Pancreas (tissue), 10 donors: ENCODE measurements at places on chromosomes 3 and 15. TPM values are rescaled to one million over a fixed set of nuclear protein-coding genes. Genes with fewer than 3 reads are reported as not detected.

The DNAH1 gene
- 3.0 TPM for total RNA-seq

The CACNA2D2 gene
- total RNA-seq, result 1.6 TPM

The PRR20G gene
- total RNA-seq, result not detected

The GDPGP1 gene
- 6.4 TPM for total RNA-seq

The ZNF774 gene
- 4.1 TPM for total RNA-seq

The SKOR1 gene
- total RNA-seq, result 0.47 TPM

The ARPIN gene
- 29.7 TPM for total RNA-seq

The CLRN1 gene
- total RNA-seq, result not detected

The MST1R gene
- 4.9 TPM for total RNA-seq

The SLC24A5 gene
- total RNA-seq, result not detected

The SSUH2 gene
- 0.16 TPM for total RNA-seq

The CCDC33 gene
- total RNA-seq, result not detected

The SEMA3F gene
- 1.4 TPM for total RNA-seq

- DNase-seq, result peak; percentile 57
Observed at GRCh38 chr15:93479715-93480114, 390.7 kb upstream of the RGMA start.

- DNase-seq, result no peak
Observed at GRCh38 chr3:125010393-125010792, 45.4 kb downstream of the HEG1 start.

GRCh38 chr3:181578743-181579142 lies 133.0 kb upstream of the SOX2 start:
- DNase-seq, result no peak

DNA sequence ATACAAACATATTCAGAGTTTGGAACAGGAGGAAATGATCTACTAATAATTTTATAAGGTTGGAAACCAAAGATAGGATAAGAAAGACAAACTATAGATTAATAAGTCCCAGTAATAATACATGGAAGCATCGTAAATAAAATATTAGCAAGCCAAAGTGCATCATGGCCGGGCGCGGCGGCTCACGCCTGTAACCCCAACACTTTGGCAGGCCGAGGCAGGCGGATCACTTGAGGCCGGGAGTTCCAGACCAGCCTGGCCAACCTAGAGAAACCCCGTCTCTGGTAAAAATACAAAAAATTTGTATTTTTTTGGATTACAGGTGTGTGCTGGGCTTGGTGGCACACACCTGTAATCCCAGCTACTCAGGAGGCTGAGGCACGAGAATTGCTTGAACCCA lies 14.9 kb downstream of the MUC4 start:
- no peak for DNase-seq

- DNase-seq, result no peak
Observed at GRCh38 chr3:42613462-42613861, 13.0 kb downstream of the NKTR start.

GRCh38 chr3:54574906-54575617 lies 352.8 kb downstream of the LRTM1 start:
- no peak for DNase-seq

GRCh38 chr15:34292621-34293020 lies 45.0 kb downstream of the SLC12A6 start:
- no peak for DNase-seq

GRCh38 chr3:42749753-42750231 lies 23.3 kb downstream of the CCDC13 start:
- no peak for DNase-seq

GRCh38 chr15:86615816-86616215 lies 536.1 kb downstream of the AGBL1 start:
- no peak for DNase-seq

GRCh38 chr3:79203144-79203519 lies 564.7 kb downstream of the ROBO1 start:
- DNase-seq, result no peak

DNA sequence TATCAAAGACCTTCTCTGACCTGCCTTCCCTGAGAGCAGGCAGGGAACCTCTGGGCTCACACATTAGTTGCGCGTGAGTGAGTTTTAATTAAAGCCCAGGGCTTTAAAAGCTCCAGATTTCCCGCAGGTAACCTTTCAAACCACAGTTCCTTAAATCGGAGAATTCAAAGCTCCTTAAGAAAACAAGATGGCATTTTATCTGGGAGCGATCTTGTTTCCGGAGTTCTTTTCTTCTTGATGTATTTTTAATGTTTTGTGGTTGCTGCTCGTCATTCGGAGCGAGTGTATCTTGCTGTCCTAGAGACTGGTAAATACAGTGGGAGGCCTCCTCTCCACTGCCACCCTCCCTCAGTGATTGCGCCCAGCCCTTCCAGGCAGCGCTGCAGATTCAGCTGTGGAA lies 284.3 kb downstream of the CLSTN2 start:
- DNase-seq, result no peak

GRCh38 chr15:59873644-59874272 lies 130.4 kb upstream of the FOXB1 start:
- no peak for DNase-seq

DNA sequence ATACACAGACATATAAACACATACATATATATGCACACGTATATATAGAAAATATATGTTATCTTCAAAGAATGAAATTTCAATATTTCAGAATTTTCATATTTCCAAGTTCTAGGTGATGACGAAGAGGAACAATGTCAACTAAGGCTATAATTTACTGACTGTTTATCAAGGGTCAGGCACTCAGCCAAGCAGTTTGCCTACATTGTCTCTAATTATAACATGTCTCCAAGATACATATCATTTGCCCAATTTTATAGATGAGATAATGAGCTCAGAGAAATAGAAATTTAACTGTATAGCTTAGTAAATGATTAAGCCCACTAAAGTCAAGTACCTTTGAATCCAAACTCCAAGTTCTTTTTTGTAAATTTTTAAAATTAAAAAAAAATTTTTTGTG lies 99.9 kb upstream of the PLSCR4 start:
- no peak for DNase-seq

DNA sequence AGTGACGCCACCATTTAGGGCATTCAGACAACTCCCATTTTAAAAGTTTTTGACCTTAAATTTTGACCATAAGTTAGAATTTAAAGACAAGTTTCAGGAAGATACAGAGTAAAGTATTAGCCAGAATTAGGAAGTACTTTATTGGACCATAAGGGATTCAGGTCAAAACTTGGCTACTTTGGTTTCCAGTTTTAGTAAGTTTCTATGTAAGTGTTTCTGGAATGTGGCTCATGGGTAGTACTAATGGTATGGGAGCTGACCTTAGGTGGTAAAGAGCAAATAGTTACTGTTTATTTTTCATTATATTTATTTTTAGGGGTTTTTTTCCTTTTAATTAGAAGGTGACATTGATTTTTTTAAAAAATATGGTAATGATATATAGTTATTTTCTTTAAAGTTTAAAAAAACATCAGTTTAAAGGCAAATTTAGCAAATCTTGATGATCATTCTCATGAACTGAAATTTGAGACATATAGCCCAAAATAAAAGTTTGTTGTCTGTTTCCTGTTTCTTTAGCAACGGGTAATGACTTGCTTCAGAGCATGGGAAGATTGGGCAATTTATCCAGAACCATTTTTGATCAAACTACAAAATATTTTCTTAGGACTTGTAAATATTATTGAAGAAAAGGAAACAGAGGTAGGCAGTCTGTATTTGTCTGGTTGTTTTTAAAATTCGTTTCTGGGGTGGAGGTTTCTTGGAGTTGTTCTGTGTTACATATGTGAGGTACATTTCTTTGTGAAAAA lies 34.3 kb downstream of the U2SURP start:
- no peak for DNase-seq

GRCh38 chr3:38267662-38268061 lies 2.0 kb downstream of the SLC22A13 start:
- no peak for DNase-seq

DNA sequence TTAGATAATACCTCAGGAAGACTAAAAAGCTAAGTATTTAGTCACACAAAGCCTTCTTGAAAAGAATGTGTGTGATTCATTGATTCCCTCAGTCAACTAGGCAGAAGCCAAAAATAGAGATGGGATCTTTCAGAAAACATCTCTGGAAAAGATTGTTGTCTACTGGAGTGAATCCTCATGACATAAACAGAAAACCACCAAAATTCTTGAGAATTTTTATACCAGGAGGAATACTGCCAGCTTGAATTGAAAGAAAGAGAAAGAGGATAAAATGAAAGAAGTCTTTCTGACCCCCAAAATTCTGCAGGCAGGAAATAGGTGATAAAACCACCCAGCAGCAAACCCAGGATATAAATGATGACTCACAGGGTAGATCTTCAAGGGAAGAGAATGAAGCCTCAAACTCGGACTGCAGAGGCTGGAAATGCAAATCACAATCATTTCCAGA lies 363.1 kb upstream of the PLSCR5 start:
- DNase-seq, result no peak

DNA sequence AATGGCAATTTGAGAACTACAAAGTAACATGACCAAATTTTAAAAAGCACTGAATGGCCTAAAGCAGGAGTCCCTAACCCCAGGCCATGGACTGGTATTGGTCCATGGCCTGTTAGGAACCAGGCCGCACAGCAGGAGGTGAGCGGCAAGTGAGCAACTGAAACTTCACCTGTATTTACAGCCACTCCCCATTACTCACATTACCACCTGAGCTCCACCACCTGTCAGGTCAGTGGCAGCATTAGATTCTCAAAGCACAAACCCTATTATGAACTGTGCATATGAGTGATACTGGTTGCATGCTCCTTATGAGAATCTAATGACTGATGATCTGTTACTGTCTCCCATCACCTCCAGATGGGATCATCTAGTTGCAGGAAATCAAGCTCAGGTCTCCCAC lies 48.8 kb downstream of the SENP7 start:
- DNase-seq, result no peak

DNA sequence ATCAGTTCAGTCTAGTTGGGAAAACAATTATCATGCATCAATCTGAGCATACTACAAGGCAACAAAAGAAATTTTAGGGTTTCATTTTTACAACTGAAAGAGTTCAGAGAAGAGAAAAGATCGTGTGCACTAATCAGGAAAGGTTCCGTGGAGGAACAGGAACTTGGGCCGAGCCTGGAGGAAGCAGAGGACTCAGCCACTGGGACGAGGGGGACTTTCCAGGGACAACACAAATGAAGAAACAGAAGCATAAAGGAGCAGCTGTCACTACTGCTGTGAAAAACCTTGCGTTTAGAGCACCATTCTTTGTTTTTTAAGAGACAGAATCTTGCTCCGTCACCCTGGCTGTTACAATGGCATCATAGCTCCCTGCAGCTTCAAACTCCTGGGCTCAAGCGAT lies 60.5 kb downstream of the MYO1E start:
- no peak for DNase-seq

DNA sequence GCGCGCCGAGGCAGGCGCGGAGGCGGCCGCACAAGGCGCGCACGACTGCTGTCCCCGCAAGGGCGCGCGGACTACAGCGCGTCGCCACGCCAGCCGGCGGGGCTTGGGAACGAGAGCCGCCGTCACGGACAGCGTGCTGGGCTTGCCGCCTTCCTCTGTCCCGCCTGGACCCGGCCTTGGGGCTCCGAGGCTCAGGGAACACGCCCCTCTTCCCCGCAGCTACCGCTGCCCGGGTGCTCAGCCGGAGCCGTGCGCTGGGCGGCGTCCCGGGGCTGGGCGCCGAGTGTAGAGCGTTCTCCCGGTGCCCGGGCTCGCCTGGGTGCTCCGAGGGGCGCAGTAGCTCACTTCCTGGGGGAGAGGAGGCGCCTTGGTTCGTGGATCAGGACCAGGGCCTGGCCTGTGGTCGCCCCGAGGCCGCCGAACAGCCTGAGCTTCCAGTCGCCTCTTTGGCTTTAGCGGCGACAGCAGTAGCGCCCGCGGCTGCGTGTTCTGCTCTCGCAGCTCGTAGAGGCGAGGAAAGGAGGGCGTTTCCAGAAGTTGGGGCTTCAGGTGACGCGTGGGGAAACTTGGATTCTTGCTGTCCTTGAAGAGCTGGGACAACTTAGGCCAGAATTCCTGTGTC lies 226.7 kb upstream of the C2CD4B start:
- DNase-seq, result peak; percentile 40

DNA sequence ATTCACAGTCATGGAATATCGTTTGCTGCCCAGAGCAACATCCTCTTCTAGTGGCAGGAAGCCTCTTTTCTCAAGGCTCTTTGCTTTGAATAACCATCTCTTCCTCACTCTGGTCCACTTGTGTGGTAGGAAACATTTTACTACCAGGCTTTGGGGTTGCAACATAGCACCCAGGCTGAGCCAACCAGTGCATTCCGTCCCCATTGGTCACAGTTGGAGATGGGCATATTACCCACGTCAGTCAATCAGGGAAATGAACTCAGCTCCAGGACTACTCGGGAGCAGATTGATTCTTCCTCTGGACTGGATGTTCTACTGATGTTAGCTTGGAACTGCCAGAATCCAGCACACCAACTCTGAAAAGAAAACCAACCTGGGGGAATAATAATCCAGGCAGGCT lies 4.2 kb upstream of the PEX5L start:
- no peak for DNase-seq

- no peak for DNase-seq
Observed at GRCh38 chr3:98596541-98597500, 3.4 kb upstream of the CPOX start.

DNA sequence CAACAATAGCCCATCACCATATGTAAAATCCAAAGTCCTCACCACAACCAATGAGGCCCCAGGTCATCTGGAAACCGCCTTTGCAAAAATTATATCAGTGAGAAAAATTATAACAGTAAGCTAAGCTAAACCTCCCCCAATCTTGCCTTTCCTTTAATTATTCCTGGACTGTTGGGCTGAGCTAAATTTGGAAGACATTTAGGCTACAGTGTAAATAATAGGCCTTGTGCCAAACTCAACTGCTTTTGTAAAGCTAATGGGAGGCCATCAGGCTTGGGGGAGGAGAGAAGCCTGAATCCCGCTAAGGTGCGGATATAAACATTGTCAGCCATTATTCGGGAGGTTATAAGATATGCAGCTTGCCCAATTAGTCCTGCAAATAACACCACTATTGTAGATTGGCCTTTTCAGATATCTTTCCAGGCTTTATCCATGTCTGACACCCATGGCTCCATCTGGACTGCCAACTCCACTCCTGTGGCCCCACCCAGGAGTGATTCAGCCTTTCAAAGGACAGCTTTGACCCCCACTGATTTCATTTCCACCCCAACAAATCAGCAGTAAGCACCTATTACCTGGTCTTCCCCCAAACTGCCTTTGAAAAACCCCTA lies 53.0 kb upstream of the CA12 start:
- DNase-seq, result no peak

GRCh38 chr15:71752604-71753289 lies 57.6 kb upstream of the NR2E3 start:
- no peak for DNase-seq

DNA sequence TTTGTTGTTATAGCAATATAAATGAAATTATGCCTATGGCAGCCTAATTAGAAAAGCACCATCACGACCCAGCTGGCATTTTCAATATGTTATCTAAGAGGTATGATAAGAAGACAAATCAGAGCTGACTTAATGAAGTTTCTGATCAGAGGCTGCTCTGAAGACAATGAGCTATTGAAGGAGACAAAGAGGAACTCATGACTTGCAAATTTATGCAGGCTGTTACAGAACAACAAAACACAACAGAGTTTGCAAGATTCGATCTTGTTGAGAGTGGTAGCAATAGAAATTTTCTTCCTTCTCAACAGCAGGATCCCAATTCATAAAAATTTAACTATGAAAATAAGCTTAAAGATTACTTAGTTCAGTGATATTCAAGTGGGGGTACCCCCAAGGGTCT lies 7.7 kb downstream of the CCDC54 start:
- no peak for DNase-seq

- DNase-seq, result no peak
Observed at GRCh38 chr3:170244576-170244975, 22.4 kb downstream of the PRKCI start.
